EH (cell line): ENCODE measurements at places on chromosomes 13 and 19.

- DNase-seq, result peak; percentile 85
These were observed 1189.2 kb downstream of the EFNB2 start for GRCh38 chr13:105346141-105346775.

- DNase-seq, result no peak
These were observed 465.7 kb downstream of the SLITRK6 start for GRCh38 chr13:85333506-85334020.

DNA sequence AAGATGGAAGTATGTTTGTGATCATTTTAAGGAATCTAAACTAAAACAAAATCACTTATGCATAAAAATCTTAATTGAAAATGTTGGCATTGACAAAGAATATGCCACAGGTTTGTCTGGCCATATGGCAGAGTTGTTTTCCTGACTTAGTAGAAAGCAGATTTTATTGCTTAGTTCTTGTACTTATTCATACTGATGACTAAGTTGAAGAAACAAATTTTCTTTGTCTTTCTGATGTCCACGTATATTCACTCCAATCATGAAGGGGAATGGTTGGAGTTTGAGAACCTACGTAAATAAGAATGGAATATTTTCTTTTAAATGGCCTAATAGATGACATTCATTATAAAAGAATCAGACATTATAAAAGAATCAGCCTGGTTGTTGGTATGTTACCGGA is 8.0 kb upstream of the GPC6 start:
- no peak for DNase-seq

DNA sequence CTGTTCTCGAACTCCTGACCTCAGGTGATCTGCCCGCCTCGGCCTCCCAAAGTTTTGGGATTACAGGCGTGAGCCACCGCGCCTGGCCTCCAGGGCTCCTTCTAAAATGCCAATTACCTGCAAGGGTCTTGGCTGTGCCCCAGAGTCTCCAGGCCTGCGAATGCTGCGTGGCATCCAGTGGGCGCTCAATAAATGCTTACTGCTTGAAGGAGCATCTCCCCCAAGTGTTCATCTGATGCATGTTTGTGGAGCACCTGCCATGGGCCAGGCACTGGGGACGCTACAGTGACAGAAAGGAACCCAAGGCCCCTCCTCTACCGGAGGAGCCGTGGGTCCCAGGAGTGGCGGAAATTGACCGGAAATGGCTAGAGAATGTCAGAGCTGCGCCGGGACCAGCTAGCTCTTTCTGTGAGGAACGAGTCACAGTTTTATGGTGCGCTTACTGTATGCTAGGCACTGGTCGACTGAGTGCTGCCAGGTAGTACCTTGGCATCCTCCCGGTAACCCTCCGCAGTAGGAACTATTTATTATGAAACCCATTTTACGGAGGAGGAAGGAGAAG is 14.2 kb downstream of the ANKRD24 start:
- no peak for DNase-seq

- DNase-seq, result no peak
These were observed 1175.8 kb downstream of the UQCRFS1 start for GRCh38 chr19:28037186-28037585.

- no peak for DNase-seq
These were observed 13.3 kb downstream of the LSM4 start for GRCh38 chr19:18309525-18310064.

- peak; percentile 62 for DNase-seq
These were observed 6.7 kb upstream of the ZNF761 start for GRCh38 chr19:53424968-53425597.
